ENCODE measurements at places on chromosomes 4 and X.

GRCh38 chr4:10803713-10804343 is 119.3 kb upstream of the CLNK start:
- no peak for DNase-seq

DNA sequence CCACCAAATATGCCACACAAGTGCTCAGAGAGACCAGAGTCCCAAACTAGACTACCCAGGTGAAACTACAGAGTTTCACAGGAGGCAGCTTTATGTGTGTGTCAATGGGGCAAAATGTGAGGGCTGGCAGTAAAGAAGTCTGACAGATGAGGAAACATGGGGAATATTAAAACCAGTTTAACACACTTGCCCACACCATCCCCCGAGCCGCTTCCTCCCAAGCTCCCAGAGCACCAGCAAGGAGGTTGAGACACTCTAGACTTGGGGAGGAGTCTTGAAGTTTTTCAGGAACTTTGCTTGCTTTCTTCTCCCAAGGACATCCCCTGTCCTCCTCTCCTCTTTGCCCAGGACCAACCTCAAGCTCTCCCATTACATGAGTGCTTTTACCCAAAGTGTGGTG is 94.7 kb upstream of the SPRY1 start:
- no peak for DNase-seq

GRCh38 chrX:124829930-124830329 is 483.6 kb downstream of the SH2D1A start:
- no peak for DNase-seq

DNA sequence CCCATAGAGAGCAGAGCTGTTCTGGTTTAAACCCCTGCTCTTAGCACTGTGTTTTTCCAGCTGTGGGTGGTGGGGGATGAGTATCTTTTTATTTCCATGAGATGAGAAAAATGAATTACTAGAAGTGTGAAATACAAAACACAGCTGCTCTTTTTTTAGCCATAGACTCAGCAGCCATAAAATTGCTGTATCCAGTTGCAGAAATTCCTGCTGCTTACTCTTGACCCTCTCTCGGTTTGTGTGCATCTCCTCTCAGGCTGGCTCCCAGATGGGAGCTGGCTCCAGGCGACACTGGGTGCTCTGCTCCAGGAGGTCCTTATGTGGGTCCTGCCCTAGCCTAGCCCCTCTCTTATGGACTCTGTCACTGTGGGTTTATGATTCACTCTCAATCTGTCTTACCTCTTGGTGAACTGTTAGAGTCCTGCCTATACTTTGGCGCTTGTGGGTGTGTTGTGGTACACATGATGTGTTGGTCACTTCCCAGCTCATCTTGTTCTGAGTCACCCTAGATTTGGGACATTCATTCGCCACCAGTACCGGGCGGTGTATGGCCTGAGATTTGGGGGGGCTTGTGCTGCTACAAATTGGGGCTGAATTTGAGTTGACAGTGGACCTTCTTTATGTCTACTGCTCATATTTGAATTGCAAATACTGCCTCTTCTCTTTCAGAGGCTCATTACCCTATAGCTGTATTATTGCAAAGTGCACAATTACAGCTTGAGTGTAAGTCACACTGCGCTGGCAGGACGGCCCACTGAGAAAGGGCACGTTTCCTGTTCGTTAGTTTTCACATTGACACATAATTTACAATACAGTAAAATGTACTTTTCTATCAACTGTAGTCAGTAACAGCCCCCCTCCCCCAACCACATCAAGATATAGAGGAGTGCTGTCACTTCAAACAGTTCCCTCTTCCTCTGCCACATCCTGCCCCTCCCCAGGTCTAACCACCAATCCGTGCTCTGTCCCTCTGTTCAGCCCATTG is 46.9 kb upstream of the MSANTD1 start:
- DNase-seq = no peak

- DNase-seq = no peak
Measured at GRCh38 chr4:38531141-38531727, 132.8 kb upstream of the KLF3 start.

GRCh38 chrX:154396973-154397887 is 947 bp upstream of the RPL10 start:
- DNase-seq = peak; percentile 91

- DNase-seq = no peak
Measured at GRCh38 chrX:96721354-96721753, 36.7 kb downstream of the DIAPH2 start.

- DNase-seq = no peak
Measured at GRCh38 chr4:117328333-117328732, 243.0 kb upstream of the TRAM1L1 start.

- DNase-seq = no peak
Measured at GRCh38 chr4:4631150-4631549, 89.3 kb upstream of the STX18 start.

DNA sequence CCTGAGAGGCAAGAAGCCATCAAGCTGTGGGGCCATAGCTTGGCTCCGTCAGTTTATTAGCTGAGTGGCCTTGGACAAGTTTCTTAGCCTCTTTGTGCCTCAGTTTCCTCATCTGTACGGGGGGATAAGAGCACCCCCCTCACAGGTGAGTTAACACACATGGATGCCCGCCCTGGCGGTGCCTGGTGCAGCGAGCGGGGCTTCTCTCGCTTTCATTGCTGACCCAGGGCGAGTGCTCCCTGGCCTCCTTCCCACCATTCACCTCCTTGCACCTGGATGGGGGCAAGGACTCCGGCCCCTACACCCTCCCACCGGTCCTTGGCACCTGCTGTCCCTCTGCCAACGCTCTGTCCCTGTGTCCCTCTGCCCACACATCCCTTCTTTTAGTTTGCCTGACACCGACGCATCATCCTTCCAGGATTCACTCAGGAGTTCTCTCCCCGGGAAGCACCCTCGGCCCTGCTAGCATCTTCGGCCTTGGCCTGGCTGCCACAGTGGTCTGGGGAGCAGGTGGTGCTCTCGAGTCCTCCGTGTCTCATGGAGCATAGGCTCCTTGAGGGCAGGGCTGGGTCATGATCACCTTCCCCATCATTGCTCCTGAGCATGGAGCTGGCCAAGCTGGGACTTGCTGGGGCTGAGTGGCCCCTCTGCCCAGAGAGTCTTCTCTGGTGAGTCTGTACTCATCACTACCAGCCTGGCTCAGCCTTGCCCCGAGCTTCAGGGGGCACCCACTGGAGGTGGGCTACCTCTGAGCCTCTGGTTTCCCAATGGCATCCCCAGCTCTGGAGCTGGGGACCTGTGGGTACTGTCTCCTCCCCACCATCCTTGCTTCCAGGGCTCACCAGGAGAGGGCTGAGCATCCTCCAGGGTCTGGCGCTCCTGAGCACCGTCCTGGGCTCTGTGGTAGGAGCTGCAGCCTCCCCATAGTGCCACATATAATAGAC is 53.8 kb upstream of the SORCS2 start:
- DNase-seq = no peak

GRCh38 chr4:94757192-94758140 is at the start of gene BMPR1B:
BMPR1B (plus strand) TSS chr4:94757955; CDS start chr4:95104425, 346,470 bp downstream.
- peak; percentile 69 for DNase-seq

- DNase-seq = no peak
Measured at GRCh38 chr4:4602468-4602867, 60.6 kb upstream of the STX18 start.

DNA sequence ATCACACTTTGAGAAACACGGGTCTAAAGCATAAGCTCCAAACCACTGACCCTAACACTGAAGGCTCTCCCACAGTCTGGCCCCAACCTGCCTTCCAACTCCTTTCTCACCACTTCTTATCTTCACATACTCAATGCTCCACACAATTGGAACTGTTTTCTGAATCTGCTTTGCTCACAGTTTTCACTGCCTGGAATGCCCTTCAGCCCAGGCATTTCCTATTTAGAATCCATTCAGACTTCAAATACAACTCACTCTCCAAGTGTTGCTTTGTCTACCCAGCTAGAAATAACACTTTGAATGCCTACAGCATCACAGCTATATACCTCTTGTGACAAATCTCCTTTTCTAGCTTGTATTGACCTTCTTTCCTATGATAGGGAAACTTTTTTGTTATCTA is 10.2 kb downstream of the OTUD4 start:
- DNase-seq = no peak

DNA sequence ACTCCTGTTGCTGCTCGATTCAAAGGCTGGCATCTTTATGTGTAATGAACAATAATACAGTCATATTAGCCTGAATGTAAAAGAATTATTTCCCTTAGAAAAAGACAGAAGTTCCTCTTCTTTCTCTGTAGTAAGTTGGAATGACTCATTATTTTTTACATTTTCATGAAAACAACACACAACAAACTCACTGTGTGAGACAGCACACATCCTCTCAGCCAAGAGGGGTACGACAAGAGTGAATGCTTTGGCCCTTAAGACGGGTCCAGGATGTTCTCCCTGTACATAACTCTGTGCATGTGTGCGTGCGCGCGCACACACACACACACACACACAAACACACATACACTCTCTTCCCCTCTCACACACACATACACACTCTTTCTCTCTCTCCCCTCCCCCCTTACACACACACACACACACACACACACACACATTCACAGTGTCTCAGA is 72.8 kb downstream of the MANBA start:
- DNase-seq = no peak

GRCh38 chrX:44036336-44036735 is 63.1 kb upstream of the NDP start:
- DNase-seq = no peak

- peak; percentile 68 for DNase-seq
Measured at GRCh38 chr4:152591396-152591795, 55.5 kb upstream of the FBXW7 start.

DNA sequence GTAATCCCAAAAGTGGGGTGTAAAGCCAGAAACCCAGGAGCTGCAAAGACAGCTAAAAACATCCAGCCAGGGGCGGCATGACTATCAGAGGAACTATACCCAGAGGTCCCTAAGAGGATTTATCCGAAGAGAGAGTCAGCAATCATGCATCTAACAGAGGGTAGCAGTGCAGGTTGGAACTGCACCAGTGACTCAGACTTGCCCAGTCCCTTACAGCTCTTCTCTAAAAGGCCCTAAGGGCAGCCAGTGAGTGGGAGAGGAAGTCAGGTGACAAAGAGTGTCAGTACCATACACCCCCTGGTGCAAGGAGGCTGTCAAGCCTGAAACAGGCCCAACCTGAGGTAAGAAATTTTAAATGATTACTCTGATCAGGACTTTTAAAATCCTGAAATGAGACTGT is 88.1 kb downstream of the CAMK2D start:
- DNase-seq = peak; percentile 33

DNA sequence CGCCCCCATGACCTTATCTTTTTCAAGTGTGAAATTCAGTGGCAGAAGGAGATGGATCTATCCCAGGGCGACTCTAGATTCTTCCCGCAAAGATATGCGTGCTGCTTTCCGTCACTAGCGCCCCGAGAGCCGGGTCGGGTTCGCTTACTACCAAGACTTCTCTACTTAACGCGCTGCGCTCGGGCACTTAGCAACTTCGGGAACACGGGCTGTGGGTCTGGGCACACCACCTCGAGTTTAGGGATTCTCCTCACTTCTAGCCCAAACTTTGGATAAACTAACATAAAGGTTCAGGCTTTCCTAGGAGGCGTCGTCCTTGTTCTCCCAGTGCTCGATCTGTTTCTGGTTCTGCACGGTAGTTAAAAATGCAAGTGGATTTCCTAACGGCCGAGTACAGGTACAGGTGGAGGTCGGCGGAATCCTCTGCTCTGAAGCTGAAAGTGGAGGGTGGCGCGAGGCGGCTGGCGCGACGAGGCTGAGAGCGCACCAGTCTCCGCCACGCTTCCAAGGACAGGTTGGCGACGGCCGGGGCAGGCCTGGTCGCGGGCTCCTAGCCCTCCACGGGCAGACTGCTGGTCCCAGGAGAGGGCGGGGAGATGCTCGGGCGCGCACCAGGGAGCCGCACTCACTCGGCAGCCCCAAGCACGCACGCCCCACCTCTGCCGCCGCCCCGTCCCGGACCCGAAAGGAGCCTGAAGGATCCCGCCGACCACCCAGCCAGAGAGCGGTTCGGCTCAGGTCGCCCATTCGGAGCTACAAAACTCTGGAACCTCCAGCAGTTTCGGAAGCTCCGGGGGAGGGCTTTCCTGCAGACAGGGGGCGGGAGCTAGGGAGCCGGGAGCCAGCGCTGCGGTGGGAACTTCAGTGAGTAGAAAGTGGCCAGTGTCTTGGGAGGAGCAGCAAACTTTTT is 100.8 kb upstream of the TENM3 start:
- DNase-seq = peak; percentile 26

DNA sequence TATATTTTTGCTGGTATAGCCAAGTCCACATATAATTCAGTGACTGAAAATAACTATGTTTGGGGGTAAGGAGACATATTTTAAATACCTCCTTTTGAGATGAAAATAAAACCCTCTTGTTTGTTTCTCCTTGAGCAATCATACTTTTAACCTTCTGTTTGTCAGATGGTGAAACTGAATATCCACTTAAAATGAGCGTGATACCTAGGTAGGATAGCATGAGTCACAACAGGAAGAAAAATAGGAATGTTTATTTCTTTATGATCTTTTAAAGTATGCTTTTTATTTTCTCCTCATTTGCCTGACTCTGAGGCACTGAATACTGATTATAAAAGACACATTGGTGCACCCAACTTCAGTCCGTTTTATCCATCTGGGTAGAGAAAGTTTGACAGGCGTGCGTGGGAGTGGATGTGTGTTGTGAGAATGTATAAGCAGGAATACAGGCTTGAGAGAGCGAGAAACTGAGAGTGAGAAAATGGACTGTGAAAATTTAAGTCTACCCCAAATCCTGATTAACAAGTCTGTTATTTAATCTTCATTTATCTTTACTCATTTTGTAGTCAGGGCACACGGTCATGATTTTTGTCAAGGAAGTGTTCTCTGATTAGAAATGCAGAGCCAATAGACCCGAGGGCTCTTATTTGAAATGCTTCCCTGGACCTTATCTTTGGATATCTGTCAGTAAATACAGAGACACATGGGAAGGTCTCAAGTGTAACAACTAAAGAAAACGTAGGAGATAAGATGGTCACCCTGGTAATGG is 62.1 kb upstream of the ANTXR2 start:
- no peak for DNase-seq

GRCh38 chr4:123554801-123555232 is 158.2 kb downstream of the SPRY1 start:
- no peak for DNase-seq

All from WERI-Rb-1 (cell line).